ENCODE measurements at places on chromosomes 5 and 9.

DNA sequence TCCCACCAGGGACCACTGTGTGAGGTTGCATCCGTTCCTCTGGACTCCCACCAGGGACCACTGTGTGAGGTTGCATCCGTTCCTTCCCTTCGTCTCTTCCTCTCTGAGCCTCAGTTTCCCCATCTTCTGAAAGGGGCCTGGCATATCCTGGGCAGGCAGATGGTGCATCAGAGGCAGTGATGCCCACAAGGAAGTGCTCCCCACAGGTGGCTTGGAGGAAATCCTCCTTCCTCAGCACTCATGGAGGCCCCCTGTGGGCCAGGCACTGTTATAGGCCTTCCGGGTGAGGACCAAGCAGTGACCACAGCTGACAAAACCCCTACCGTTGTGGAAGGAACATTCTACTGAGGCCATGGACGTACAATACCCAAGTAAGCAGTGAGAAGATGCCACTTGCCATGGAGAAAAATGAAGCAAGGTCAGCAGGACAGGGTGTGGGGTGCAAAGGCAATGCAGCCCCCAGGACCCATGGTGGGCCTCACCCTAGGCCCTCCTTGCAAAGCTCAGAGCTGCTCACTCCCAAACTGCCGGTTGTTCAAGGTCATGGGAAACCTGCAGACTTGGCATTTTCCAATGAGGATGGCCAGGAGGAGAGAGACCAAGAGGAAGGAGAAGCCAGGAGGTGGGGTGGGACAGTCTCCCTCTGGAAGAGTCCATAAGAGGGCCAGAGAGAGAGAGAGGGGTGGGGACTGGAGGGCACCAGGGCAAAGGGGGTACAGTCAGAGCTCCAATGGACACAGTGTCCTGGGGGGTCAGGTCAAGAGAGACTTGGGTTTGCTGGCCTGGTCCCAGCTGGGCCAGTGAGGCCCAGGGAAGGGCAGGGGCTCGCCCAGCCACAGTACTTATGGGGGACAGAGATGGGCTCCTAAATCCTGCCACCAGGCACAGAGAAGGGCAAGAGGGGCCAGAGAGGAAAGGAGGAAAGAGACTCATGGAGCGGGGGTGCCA lies 51.1 kb downstream of the C9orf50 start:
- peak; percentile 50 for DNase-seq

DNA sequence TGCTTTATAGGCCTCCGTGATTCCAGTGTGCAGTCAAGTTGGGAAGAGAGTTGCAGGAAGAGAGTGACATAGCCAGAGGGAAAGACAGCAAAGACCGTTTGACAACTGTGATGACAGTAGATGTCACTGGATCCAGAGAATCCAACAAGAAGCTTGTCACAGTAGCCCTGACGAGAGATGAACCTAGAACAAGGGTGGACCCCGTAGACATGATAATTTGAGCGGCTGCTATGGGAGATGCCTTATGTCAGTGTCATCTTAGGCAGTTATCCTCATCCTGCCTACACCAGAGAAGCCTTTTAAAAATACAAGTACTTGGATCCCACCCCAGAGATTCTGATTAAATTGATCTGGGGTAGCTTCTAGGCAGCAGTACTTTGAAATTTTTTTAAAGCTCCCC lies 125.4 kb downstream of the AOPEP start:
- DNase-seq = no peak

DNA sequence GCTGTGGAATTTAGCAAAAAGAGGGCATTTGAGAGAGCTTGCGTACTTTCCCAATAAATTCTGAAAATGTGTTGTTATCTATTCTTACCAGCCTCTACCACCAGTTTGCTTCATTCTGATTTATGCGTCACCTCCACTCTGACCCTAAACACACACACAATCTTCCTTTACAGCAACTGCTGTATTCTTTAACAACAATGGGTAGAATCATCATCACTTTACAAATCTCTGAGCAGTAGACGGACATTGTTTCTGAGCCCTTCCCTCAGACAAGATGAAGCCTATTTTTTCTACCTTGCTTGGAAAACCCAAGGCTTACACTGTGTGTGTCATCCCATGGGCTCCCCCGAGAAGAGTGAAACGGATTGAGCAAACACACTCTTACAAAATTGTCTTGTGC lies 83.1 kb upstream of the RASA1 start:
- no peak for DNase-seq

- DNase-seq = peak; percentile 94
These were observed at the start of gene COL5A1 for GRCh38 chr9:134641173-134641989. TSS of gene COL5A1 (plus strand) at chr9:134641803. CDS start at chr9:134642188, 385 bp downstream.

- no peak for DNase-seq
These were observed 32.7 kb upstream of the DMRTA1 start for GRCh38 chr9:22413884-22414283.

DNA sequence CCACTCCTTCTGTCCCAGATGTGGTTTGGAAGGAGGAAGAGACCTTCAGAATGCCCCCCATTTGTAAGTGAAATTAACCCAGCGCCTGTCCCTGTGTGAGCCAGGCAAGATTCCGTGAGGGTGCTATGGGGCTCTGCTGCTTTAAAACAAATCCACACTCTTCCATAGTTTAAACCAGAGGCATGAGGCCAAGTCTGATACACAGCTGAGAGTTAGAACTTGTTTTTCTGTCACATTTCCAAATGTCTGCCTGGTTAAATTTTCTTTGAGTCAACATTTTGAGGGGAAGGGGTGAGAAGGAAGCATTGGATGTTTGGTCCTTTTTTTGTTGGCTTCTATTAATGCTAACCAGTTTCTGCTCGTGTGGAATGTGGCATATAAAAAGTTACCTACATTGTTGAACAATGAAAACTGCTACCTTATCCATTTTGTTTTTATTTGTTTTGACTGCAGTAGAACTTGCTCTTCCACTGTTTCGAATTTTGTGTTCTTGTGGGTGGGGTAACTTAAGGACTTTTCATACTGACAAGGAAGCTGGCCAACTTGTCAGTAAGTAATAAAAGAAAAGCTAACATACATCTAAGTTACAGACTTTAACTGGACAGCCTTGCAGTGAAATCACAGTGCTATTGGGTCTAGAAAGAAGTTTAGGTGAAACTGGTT lies 12.9 kb downstream of the RGMB start:
- no peak for DNase-seq

DNA sequence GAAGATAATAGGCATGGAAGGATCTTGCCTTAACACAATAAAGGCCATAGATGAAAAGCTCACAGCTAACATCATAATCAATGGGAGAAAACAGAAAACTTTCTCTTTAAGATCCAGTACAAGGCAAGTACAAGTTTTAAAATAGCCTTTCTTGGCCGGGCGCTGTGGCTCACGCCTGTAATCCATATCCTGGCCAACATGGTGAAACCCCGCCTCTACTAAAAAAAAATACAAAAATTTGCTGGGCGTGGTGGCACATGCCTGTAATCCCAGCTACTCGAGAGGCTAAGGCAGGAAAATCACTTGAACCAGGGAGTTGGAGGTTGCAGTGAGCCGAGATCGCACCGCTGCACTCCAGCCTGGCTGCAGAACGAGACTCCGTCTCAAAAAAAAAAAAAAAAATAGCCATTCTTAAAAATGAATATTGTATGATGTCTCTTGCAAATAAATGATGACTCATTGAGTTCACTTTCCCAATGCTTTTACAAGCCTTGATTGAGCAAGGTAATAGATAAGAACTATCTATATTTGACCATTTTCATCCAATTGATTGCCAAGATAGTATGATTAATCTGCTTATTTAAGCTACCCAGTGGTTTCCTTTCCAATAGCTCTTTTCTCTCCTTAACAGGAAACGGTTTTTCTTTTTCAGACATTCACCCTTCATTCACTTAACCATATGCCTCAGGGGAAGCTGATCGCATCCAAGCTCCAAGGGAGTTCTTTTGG lies 15.8 kb downstream of the CCDC152 start:
- no peak for DNase-seq

- no peak for DNase-seq
These were observed 353.4 kb downstream of the SPOCK1 start for GRCh38 chr5:137145721-137146120.

DNA sequence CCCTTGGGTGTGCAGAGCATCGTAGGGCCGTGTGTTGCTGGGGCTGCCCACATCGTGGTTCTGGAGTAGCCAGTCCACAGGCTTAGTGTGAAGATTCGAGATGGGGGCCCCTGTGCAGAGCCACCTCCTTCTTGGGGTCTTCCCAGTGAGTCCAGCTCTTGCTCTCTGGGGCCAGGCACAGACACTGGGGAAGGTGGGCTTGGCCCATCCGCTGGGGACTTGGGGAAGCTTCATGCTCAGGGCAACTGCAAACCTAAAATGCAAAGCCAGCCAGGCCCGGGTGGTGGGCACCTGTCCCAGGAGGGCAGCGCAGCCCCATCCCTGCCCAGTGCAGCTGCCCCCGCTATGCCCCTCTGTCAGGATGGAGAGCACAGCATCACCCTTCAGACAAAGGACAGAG lies 46.4 kb upstream of the LRRC14B start:
- DNase-seq = no peak

DNA sequence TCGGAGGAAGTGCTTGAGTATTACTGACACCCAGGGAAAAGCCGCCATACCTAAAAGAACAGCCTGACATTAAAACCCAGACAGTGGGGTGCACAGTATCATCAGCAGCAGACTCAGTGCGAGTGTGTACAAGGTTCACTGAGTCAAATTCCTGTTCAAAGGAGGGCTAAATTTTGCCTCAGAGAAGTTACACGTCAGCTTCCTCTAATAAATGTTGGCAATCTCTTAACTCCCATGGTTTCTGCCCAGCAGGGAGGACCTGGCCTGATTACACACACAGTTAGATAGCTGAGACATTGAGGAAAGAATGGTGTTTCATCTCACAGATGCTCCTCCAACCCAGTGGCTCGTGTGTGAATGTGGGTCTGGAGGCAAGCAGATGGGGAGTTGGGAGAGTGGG lies 38.2 kb downstream of the NIPSNAP3B start:
- DNase-seq = no peak

- no peak for DNase-seq
These were observed 65.7 kb upstream of the ATG10 start for GRCh38 chr5:81906086-81906485.
